ENCODE measurements at places on chromosomes 2 and 18.
A peak's percentile ranks its signal among the peaks of the same experiment; 100 is the strongest.

DNA sequence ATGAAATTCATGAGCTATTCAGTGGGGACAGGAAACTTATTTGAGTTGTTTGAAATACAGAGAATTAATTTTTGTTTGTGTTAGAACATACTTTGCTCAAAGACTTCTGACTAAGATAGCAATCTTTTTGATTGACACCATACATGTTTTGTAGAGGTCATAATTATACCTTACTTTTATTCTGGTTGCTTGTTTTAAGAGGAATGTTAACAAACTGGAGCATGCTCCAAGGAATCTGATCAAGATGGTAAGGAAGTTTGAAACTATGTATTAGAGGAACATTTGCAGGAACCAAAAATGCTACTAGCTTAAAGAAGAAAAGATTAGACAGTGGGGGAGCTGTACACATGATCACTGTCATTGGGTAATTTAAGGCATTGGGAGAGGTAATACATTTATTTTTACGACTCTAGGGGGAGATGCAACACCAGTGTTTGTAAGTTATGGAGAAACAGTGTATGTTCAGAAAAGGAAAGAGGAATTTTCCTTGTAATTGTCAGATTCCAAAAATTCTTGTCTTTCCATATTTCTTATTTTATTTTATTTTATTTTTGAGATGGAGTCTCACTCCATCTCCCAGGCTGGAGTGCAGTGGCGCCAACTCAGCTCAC, 8.0 kb downstream of the AGFG1 start:
- peak; percentile 42 for DNase-seq

DNA sequence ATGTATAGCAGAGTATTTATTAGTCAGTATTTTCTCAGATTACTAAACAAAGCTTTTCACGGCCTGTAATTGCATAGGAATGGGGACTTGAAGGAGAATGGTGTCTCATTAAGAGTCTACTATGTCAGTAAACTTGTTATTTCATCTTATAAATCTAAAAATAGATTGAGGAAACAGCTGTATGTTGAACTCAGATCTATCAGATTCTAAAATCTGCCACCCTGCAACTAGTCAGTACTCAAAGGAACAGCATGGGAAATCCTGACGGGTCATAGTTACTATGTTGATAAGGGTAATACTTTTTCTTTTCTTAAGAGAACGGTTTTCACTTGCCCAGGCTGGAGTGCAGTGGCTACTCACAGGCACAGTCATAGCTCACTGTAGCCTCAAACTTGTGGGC, 70.2 kb upstream of the EMILIN2 start:
- no peak for DNase-seq

- no peak for DNase-seq
Measured at GRCh38 chr2:173924285-173924684, 40.9 kb downstream of the SP3 start.

DNA sequence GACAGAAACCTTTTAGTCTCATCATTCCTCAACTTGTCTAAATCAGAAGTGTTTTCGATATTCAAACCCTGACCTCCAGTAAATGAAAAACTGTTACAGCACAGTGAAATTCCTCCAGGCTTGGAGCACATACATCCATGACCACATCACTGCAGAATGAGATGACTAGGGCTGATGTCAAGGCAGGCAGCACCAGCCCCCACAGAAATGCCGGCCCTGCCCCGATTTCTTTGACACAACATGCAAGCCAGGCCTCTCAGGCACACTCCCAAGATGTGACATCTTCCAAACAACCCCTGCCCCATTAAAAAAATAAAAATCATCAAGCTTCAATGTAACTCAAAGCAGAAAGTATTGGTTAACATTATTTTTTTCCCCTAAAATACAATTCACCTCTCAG, 103.3 kb downstream of the CTAGE1 start:
- peak; percentile 93 for DNase-seq

DNA sequence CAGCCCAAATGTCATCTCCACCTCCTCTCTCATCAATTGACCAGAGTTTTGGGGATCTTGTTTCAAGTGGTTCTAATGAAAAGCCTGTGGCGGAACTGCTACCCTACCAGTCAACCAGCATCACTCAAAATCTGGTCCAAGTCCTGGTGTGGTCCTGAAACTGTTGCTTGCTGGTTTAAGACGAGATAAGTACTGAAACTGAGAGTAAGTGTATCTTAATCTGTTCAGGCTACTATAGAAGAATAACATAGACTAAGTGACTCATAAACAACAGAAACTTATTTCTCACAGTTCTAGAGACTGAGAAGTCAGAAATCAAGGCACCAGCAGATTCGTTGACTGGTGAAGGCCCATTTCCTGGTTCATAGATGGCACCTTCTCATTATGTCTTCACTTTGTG, 879 bp upstream of the GALNT5 start:
- no peak for DNase-seq

GRCh38 chr2:188852772-188853171, 121.4 kb upstream of the COL3A1 start:
- DNase-seq, result peak; percentile 34

DNA sequence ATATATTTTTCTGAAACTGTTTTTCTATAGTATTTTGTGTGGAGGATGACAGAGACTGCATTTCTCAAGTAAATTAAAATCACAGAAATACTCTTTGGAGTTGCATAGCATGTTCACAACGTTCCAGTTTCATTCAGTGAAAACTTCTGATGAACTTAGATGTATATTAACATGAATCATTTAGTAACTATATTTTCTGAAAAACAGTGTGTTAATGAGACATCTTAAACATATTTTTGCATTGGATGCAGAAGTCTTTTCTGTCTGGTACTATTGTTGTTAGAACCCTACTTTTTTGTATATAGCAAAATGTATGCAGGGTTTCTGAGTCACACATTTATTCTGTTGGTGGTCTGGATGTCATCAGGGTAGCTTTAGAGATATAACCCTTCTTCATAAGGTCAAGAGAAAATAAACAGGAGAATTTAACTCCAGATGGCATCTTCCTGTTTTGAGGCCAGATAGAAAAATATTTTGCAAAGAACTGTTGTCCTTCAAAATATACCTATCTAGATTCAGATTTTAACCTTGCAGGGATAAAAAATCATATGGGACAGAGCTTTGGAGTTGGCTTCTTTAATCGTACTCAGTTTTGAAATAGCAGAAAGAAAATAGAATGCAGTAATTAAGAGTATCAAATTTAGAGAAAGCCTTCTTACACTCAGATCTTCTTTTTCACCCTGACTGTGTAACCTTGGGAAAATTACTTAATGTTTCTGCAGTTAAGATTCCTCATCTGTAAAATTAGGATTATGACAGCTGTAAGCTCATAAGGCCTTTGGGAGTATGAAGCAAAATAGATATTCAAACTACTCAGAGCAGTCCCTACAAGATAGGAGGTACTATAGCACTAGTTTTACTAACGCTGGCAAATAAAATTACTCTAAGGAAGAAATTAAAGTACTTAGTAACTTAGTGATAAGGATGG, 5.3 kb downstream of the COL3A1 start:
- peak; percentile 69 for DNase-seq

GRCh38 chr2:26238311-26238958, 6.0 kb downstream of the HADHA start:
- DNase-seq, result no peak

GRCh38 chr2:75528221-75528977, 32.3 kb downstream of the EVA1A start:
- no peak for DNase-seq

DNA sequence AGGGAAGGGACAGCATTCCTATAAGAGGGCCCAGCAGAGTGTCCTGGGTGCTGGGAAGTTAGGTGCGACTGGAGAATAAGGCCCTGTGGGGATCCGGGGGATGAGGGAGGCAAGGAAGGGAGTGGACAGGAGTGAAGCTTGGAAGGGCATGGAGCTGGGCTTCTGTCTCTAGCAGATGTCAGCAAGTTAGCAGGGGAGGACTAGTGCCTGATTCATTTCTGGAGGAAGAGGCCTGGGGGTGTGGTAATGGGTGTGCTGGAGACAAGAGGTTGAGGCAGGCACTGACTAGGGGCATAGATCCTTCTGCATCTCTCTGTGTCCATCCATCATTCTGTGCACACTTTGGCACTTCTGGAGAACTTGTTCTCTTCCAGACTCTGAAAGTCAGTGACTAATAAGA, 134.7 kb downstream of the ACOXL start:
- no peak for DNase-seq

All from fibroblast of skin of right biceps (primary cell).